Stimulated activated CD8-positive, alpha-beta memory T cell treated with anti-CD3 and anti-CD28 coated beads, Interleukin-15, amount 100 ng/mL, for 1 hour (primary cell): ENCODE measurements at places on chromosomes 1 and 21.

GRCh38 chr1:53754484-53755312, 15.7 kb upstream of the GLIS1 start:
- DNase-seq, result no peak

- DNase-seq, result no peak
Measured at GRCh38 chr1:216049741-216050430, 373.4 kb downstream of the USH2A start.

GRCh38 chr1:95139039-95139438, 21.9 kb downstream of the TLCD4 start:
- DNase-seq, result no peak

DNA sequence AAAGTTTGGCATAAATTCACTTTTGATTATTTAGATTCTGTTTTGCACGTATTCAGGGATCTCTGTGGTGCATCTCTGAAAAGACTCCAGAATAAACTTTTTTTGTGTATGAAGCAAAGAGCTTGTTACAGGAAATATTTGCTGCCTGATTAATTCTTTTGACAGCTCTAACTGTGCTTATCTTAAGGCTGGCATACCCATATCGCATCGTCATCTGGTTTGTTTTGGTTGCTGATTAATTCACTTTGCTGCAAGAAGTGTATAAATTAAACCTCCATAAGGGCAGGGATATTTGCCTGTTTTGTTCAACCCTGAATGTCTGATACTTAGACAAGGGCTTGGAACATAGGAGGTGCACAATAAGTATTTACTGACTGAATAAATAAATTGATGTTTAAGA, 17.5 kb upstream of the DUSP10 start:
- no peak for DNase-seq

DNA sequence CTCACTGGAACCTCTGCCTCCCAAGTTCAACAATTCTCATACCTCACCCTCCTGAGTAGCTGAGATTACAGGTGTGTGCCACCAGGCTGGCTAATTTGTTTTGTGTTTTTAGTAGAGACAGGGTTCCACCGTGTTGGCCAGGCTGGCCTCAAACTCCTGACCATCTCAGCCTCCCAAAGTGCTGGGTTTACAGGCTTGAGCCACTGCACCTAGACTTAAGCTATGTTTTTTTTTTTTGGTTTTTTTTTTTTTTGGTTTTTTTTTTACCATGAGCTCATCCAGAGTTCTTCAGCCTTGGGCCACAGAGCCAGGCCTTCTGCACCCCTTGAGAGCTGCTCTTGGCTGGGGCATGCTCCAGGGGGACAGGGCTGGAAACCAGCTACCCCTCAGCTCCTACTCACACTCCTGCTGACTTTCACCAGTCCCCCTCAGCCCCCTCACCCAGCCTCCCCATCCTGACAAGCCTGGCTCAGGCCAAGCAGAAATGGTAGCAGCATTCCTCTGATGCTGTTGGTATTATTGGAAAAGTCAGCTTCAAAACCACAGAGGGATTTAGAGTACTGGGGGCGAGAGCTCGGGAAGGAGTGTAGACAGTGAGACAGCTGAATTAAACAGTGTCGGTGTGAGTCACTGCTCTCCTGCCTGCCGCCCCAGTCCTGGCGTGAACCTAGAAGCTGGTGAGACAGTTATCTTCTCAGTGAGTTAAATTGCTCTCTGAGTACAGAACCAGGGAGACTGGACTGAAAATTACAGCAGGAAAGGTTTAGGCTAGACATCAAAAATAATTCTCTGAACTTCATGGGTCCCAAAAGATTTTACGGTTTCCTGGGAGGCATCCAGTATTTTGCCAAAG, 63.7 kb downstream of the NAV1 start:
- no peak for DNase-seq
